ENCODE measurements at places on chromosomes 1 and 21. TPM values are rescaled to one million over a fixed set of nuclear protein-coding genes. Genes with fewer than 3 reads are reported as not detected.

DNA sequence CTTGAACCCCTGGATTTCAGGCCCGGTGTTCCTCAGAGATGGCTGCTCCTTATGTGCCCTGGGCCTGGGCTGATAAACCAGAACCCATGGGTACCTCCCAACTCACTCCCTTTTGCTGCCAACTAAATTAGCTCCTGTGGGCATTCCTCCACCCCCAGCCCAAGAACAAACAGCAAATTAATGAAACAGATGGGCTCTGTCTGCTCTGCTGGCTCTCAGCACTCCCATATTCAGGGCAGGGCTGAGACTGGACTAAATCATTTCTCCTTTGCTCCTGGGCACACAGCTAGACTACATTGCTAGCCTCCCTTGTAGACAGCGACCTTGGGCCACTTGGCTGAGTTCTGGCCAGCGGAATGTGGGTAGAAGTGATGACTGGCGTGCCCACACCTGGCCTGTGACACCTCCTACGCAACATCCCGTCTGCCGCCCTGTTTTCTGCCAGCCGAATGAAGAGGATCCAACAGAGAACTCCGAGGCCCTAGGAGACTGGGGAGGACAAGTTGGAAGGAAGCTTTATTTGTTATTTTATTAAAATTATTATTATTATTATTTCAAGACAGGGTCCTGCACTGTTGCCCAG is 101.9 kb upstream of the DISP3 start:
- DNase-seq, result no peak

- DNase-seq, result no peak
These were observed 661.5 kb upstream of the ADGRL4 start for GRCh38 chr1:79667848-79668696.

DNA sequence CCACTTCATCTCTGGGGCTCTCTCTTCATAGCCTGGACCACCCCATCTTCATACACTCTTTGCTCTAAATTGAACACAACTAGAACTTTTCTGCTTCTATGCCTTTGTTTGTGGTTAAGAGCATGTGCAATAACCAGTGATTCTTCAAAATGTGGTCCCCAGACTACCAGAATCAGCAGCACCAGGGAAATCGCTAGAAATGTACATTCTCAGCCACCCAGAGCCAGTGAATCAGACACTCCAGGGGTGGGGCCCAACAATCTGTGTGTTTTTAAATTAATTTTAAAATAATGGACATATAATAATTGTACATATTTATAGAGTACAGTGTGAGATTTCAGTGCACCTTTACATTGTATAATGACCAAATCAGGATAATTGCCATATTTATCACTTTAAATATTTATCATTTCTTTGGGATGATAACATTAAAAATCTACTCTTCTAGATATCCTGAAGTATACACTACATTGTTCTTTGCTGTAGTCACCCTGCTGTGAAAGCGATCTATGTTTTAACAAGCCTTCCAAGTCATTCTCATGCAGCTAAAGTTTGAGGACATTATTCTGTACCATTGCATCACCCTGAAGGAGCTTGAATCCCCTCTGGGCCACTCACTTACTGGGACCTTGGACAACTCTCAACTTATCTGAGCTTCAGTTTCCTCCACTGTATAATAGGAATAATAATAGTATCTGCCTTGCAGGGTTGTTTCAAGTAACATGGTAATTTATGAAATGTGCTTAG is 10.8 kb downstream of the GRHL3 start:
- no peak for DNase-seq

DNA sequence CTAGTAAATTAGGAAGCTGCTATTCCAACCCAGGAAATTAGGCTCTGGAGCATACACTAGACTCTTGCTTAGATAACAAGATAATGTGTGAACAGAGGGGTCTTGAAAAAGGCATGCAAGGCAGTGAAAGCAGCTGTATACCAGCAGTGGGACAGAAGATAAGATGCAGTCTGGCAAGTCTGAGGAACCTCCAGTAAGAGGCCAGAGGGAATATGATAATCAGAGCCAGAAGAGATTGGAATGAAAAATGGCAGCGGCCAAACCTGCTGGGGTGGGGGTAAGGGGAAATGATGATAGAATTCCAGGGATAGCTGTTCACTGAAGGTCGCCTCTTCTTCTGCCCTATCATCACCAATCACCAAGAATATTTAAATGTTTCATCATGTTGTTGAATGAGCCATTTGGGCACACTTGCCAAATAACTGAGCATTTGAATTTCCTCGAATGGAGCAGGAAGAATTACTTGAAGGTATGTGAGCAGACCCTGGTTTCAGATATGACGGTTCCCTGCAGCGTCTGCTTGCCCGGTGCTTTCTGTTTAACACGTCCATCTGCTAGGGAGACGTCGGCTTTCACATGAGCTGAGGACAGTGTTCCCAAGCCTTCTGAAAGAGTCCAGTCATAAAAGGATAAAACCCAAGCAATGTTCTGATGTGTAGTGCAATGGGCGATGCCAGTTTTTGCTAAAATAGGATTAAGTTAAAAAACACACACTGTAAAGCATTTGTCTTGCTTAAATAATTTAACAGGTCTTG is 173.3 kb downstream of the RWDD3 start:
- DNase-seq, result no peak

GRCh38 chr1:216788671-216789070 is 65.4 kb upstream of the ESRRG start:
- DNase-seq, result no peak

GRCh38 chr1:54335755-54336108 is 70.5 kb downstream of the SSBP3 start:
- DNase-seq, result no peak

DNA sequence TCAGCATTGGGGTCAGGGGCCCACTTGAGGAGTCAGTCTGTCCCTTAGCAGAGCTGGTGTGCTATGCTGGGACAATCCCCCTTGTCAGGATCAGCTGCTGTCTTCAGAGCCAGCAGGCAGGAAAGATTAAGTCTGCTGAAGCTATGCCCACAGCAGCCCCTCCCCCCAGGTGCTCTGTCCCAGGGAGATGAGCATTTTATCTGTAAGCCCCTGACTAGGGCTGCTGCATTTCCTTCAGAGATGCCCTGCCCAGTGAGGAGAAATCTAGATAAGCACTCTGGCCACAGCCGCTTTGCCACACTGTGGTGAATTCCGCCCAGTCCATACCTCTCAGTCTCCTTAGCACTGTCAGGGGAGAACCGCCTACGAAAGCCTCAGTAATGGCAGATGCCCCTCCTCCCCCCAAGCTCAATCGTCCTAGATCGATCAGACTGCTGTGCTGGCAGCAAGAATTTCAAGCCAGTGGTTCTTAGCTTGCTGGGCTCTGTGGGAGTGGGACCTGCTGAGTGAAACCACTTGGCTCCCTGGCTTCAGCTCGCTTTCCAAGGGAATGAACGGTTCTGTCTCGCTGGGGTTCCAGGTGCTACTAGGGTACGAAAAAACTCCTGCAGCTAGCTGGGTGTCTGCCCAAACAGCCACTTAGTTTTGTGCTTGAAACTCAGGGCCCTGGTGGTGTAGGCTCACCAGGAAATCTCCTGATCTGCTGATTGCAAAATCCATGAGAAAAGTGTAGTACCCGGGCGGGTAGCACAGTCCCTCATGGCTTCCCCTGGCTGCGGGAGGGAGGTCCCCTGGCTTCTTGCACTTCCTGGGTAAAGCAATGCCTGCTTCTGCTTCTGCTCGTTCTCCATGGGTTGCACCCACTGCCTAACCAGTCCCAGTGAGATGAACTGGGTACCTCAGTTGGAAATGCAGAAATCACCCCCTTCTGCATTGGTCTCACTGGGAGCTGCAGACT is 25.1 kb upstream of the TP53BP2 start:
- DNase-seq, result no peak

GRCh38 chr1:36760081-36760480 is 274.2 kb downstream of the GRIK3 start:
- no peak for DNase-seq

DNA sequence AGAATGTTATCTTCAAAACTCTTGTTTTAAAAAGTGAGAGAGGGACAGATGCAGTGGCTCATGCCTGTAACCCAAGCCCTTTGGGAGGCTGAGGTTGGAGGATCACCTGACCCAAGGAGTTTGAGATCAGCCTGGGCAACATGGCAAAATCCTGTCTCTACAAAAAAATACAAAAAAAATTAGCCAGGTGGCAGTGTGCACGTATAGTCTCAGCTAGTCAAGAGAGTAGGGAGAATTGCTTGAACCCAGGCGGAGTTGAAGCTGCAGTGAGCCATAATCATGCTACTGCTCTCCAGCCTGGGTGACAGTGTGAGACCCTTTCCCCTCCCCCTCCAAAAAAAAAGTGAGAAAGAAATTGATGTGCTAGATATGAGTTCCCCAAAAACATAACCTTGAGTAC is 131.0 kb downstream of the KCNT2 start:
- no peak for DNase-seq

The ZNF648 gene
- not detected for total RNA-seq

The PLPPR4 gene
- not detected for total RNA-seq

The WARS2 gene
- total RNA-seq, result 15.1 TPM

The CLIC6 gene
- not detected for total RNA-seq

The KCNJ15 gene
- not detected for total RNA-seq

All from activated B cell treated with CpG ODN at 0.5 μM for 24 hours (primary cell).